Activated naive CD8-positive, alpha-beta T cell treated with anti-CD3 and anti-CD28 coated beads, Interleukin-2, amount 10 ng/mL, durations not matched to agents 7 days and 5 days (primary cell): ENCODE measurements at places on chromosomes 12 and 14. TPM values are rescaled to one million over a fixed set of nuclear protein-coding genes. Genes with fewer than 3 reads are reported as not detected.

- no peak for DNase-seq
Observed at GRCh38 chr12:92639017-92639416, 63.8 kb upstream of the PLEKHG7 start.

The KLRC4 gene
- total RNA-seq, result 38.4 TPM

DNA sequence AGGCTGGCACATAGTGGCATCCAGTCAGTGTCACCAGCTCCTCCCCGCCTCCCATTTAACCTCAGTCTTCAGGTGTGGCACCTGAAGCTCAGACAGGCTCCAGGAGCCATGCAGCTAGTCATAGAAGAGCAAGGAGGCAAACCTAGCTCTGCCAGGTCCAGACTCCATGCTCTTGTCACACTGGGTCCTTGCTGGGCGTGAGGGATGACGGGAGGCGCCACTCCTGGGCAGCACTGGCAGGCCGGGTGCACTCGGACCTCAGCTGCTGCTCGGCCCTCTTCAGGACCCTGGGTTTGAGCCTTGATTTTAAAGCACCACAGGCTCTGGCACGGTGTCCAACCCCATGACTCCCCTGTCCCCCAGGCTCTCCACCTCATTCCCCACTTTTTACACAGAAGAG, 24.1 kb downstream of the ITPK1 start:
- no peak for DNase-seq

DNA sequence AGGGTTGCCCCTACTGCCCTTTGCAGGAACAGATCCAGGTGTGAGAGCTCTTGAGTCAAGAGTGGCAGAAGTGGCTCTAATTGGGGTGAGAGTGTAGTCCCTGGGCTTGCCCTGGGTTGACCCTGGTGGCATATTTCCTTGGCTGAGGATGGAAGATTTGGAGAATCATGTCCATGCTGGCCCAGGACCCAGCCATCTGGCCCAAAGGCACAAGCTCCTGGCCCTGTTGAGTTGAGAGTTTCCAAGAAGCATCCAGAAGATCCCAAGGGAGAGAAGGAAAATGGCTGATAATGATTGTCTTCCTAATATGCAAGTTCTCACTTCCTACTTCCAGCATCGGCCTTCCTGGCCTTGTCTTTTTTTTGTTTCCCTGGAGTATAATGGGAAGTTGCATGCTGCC, 55.5 kb upstream of the SRSF5 start:
- no peak for DNase-seq

The TESPA1 gene
- 112 TPM for total RNA-seq

The RASSF9 gene
- not detected for total RNA-seq

The LRTM2 gene
- not detected for total RNA-seq

- DNase-seq, result peak; percentile 19
Observed at GRCh38 chr12:131094831-131095805, 141.4 kb downstream of the ADGRD1 start.

GRCh38 chr14:103223818-103224352, 100.6 kb downstream of the TNFAIP2 start:
- no peak for DNase-seq

DNA sequence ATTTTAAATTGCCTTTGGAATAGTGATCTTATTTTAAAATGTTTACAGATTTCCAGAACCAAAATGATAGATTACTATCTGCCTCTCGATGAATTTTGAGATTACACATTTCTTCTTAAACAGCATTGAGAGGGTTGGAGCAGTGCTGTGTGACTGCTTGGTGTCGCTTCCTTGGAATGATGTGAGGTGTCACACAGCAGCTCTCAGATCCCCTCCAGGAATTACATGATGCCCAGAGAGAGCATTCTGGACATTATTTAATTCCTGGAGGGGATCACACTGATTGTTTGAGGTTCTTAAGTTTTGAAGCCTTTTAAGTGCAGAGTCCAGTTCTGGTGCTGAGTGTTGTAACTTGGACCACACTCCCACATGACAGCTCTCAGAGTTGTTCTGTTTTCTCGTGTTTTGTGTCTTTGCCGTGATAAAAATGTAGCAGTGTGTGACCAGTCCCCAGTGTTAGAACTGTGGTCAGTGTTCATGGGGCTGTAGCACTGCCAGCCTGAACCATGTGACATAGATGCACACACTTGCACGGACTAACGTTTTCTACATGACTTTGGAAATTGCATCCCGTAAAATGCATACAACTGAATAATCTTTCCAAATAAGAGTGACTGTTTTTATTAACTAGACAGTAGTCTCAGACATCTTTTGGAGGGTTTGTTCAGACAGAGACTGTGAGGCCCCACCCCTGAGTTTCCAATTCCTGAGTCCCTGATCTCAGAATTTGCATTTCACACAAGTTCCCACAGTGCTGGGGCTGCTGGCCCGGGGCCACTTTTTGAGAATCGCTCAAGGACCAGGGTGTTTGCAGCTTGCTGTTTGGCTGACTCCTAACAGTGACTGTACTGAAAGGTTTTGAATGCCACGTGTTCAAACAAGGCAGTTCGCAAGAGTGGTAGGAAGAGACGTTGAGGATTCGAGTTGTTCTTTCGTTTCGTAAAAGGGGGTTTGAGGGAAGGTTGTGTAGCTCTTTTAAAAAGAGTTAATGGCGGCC, 26.0 kb downstream of the XRCC3 start:
- DNase-seq, result no peak

The WNT1 gene
- total RNA-seq, result 1.7 TPM

The GPR162 gene
- 0.51 TPM for total RNA-seq

- DNase-seq, result no peak
Observed at GRCh38 chr14:96625426-96625985, 123.3 kb downstream of the PAPOLA start.

GRCh38 chr14:60430276-60430675, 55.6 kb downstream of the C14orf39 start:
- no peak for DNase-seq

DNA sequence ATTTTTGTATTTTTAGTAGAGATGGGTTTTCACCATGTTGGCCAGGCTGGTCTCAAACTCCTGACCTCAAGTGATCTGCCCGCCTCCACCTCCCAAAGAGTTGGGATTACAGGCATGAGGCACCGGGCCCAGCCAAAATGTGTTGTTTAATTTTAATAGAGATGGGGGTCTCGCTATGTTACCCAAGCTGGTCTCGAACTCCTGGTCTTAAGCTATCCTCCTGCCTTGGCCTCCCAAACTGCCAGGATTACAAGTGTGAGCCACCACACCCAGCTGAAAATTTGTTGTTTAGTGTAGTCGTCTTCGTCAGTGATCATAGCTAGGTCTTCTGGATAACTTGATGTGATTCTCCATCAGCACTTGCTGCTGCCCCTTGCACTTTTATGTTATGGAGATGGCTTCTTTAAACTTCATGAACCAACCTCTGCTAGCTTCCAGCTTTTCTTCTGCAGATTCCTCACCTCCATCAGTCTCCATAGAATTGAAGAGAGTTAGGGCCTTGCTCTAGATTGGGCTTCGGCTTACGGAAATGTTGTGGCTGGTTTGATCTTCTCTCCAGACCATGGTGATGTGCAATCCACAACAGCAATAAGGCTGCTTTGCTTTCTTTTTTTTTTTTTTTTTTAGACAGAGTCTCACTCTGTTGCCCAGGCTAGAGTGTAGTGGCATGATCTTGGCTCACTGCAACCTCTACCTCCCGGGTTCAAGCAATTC, 13.0 kb downstream of the ISCU start:
- DNase-seq, result no peak

DNA sequence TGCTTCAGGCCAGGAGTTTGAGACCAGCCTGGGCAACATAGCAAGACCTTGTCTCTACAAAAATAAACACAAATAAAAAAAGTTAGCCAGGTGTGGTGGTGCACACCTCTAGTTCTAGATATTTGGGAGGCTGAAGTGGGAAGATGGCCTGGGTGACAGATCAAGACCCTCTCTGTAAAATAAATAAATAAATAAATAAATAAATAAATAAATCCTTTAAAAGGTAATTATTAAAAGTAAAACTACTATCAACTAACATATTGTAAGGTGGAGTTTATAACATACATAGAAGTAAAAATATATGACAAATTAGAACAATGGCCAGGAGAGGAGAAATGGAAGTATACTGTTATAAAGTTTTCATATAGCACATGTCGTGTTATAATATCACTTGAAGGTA, 33.3 kb upstream of the CLMN start:
- DNase-seq, result no peak

GRCh38 chr12:106301241-106301610, 1.3 kb upstream of the TCP11L2 start:
- no peak for DNase-seq

DNA sequence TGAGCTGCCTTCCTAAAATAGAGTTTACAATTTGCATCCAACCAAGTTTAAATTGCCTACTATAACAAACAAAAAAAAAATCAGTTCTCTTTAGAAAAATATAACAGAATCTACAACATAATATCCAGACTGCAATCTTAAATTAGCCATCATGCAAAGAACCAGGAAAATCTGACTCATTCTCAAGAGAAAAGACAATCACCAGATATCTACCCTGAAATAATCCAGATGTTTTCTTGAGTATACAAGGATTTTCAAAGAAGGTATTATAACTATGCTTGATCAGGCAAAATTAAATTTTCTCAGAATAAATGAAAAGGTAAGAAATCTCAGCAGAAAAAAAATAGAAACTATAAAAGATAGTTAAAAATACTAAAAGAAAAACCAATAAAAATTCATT, 115.6 kb downstream of the CCER1 start:
- DNase-seq, result no peak

The RTL1 gene
- not detected for total RNA-seq

- no peak for DNase-seq
Observed at GRCh38 chr14:42353315-42353714, 746.6 kb downstream of the LRFN5 start.

DNA sequence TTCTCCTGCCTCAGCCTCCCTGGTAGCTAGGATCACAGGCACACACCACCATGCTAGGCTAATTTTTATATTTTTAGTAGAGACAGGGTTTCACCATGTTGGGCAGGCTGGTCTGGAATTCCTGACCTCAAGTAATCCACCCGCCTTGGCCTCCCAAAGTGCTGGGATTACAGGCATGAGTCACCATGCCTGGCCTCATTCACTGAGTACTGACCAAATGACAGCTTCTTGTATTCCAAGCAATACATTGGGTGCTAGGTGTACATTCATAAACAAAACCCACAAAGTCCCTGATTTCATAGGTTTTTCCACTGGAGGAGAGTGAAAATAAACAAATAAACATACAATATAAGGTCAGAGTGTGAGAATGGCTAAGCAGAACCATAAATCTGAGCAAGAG, 136.3 kb downstream of the HELB start:
- DNase-seq, result no peak

The TAS2R50 gene
- total RNA-seq, result 1.4 TPM

The LRRK2 gene
- total RNA-seq, result 0.64 TPM

DNA sequence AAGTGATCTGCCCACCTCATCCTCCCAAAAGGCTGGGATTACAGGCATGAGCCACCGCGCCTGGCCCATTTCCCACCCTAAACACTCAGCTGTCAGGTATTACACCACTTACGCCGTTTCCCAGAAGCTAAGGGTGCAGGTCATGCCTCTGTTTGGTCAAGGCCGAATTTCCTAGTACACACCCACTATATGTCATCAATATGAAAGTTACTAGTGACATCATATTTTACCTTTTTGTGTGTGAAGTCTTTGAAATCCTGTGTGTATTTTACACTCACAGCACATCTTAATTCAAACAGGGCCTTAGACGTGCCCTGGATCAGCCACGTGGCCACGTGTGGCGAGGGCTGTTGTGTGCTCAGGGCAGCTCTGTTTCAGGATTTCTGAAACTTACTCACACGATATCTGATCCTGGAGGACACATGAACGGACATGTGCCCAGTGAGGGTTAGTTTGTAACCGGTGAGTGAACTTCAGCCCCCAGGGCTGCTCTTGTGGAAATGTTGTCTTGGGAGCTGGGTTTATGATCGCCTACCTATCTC, 51.8 kb downstream of the GLT1D1 start:
- no peak for DNase-seq

GRCh38 chr14:50347521-50347920, 35.4 kb downstream of the DMAC2L start:
- DNase-seq, result no peak

GRCh38 chr12:53983568-53983949, 1.4 kb upstream of the HOXC10 start:
- DNase-seq, result no peak

The KRT73 gene
- total RNA-seq, result 0.42 TPM

The LMNTD1 gene
- total RNA-seq, result not detected

DNA sequence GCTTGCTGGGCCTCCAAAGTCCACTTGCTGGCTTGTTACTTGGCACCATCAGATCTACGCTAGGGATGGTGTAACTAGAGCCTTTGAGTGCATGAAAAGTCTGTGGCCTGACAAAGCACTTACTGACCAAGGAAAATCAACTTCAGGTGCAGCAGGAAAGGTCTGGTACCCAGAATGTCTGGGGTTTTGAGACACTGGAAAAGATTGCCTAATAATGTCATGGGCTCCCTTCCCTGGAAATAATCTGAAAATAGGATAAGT, 106.7 kb downstream of the ZFP36L1 start:
- no peak for DNase-seq

GRCh38 chr14:35416108-35416750, 11.7 kb upstream of the NFKBIA start:
- DNase-seq, result peak; percentile 51

DNA sequence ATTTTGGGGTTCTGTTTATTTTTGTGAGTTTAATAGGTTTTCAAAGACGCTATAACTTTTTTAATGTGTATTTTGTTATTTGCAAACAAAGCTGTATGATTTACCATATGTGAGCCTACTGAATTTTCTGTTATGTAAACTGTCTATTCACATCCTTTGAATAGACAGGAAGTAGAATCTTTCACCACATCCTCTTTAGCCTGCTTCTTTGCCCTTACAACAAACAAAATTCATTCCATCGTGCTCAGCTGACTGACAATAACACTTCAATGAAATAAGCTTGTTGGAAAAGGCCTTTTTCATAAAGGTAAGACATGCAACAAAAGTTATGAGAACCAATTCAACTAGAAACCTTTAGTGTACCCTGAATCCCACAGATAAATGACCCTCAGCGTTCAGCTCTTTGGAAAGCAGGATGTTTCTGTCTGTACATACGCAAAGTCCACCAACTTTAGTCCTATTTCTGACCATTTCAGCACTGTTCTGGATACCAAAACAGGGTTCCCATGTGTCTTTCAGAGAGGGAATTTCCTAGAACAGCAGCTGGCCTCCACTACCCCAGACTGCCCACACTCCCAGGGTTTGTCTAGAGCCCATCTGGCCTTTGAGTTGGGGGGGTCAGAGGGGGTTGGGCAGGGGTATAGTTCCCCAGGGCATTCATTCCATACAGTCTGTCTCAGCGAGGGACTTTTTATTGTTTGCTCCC, 71.3 kb downstream of the DUSP6 start:
- DNase-seq, result no peak

DNA sequence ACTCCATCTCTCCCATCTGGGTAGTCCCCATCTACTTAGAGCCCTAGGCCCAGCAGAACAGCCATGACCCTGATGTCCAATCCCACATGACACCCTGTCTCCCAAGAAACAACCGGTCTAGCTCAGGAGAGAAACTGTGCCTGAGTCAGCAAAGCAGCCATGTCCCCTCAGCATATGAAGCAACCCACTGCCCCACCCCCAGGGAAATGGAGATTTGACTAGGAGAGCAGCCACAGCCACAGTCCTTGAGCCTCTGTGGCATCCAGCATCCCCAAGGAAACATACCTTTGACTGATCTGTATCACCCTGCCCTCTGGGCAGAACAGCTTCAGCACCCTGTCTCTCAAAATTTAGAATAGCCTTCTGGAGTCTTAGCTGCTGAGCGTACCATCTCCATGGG, 641.9 kb upstream of the FBXO33 start:
- no peak for DNase-seq

- DNase-seq, result peak; percentile 59
Observed at GRCh38 chr12:57604454-57604991, at the start of gene DTX3. TSS of gene DTX3 (plus strand) at chr12:57604824. CDS start at chr12:57606518, 1,694 bp downstream.

- DNase-seq, result no peak
Observed at GRCh38 chr14:54486685-54487084, 2.1 kb downstream of the GMFB start.

The ASCL4 gene
- not detected for total RNA-seq

GRCh38 chr12:121578230-121579189, 2.3 kb downstream of the KDM2B start:
- DNase-seq, result no peak
